Hindlimb muscle (tissue), 1 donor: ENCODE measurements at places on chromosomes 7 and 10. TPM values are rescaled to one million over a fixed set of nuclear protein-coding genes. Genes with fewer than 3 reads are reported as not detected.

DNA sequence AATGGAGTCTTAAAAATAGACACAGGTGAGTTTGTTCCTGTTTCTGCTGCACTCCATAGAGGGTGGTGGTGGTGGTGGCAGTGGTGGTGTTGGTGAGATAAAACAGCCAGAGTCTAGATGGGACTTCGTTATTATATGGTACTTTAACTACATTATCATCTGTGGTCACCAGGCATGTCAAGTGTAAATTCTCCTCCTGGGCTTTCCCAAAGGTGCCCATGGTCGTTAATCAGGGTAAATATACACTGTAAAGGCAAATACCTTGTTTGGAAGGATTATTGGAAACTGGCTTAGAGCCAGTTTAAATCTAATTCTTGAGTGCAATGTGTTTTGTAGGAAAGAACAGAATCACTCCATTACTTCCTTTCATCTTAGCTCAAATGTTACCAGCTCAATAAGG, 21.5 kb upstream of the COMMD3 start:
- no peak for DNase-seq

DNA sequence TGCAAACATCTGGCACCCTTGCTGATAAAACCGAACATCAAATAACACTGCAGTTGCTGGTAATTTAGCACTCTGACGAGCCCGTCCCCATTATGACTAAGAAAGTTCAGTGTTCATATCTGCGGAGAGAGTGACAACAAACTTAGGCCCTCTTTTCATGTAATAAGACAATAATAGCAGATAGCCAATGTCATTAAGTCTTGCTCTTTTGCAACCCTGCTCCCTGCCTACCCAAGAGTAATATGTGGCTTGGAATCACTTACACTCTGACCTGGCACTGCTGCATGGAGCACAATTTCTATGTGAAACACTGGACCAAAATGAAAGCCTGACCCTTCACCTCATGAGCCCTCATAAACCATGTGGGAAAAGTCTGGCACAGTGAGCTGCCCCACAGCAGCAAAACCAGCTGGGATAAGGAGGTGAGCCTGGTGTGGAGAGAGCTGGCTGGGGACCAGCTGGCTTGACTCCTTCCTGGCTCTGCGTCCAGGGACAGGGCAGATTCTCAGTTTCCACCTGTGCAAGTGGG, 86.5 kb downstream of the HIPK2 start:
- no peak for DNase-seq

DNA sequence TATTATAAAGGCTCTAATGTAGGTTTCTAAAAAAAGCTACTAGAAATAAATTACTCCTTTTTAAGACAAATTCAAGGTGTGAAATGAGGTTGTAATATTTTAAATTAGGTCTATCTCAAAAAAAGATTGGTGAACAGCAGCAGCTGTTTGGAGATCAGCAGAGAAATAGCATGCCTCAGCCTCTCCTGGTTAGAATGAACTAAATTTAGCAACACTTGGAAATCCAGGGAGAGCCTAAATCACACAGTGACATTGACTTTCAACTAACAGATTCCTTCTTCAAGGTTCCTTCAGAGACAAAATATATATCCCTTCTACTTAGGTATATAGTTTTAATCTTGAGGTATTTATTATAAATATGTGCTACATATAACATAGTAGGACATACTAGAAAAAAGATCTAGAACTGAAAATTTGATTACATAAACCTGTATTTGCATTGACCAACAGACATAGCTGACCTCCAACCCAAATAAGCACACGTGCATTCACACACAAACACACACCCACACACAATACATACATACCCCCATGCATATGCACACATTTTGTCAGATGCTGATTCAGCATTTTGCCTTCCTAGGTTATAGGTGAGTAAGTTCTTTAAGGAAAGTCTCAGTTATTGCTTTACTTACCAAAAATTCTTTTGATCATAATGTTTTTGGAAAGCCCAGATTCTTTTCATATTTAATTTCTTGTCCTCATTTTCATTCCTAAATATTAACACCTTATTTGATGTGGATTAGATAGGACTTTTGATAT, 47.3 kb downstream of the DGKB start:
- no peak for DNase-seq

GRCh38 chr7:158595068-158595467, 7.4 kb upstream of the PTPRN2 start:
- DNase-seq: no peak

DNA sequence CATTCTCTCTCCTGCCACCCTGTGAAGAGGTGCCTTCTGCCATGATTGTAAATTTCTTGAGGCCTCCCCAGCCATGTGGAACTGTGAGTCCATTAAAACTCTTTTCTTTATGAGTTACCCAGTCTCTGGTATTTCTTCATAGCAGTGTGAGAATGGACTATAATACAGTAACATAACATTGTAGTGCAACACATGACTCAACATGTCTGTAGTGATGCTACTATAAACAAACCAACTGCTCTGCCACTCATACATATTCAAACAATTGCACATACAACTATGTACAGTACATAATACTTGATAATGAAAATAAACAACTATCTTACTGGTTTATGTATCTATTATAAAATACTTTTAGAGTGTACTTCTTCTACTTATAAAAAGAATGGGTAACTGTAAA, 7.1 kb downstream of the ATOH7 start:
- no peak for DNase-seq

- no peak for DNase-seq
Observed at GRCh38 chr10:97124211-97124610, 61.5 kb downstream of the SLIT1 start.

- DNase-seq: no peak
Observed at GRCh38 chr10:11304906-11305585, 287.4 kb downstream of the CELF2 start.

DNA sequence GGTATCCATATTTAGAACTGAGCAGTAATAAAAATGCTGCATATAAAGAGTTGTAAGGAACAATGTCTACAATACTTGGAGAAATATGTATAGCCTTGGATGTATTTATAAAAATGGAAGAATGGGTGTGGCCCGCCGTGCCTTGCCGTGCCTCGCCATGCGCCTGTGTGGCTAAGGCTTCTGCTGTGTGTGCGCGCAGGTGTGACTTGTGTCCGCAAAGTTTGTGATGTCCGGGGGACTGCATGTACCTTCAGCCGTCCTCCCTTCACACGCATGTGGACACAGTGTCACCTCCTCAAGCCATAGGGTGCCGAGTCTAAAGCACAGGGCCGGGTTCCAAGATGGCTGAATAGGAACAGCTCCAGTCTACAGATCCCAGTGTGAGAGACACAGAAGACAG, 9.8 kb downstream of the SAMD9 start:
- DNase-seq: no peak

IL6 gene
- 0.41 TPM for polyA plus RNA-seq

FZD1 gene
- 11.8 TPM for polyA plus RNA-seq

ZNHIT1 gene
- 48.3 TPM for polyA plus RNA-seq

LIPK gene
- polyA plus RNA-seq: not detected

RHEB gene
- 74.0 TPM for polyA plus RNA-seq

EMX2 gene
- polyA plus RNA-seq: 9.0 TPM

GIMAP6 gene
- 15.3 TPM for polyA plus RNA-seq

ZMIZ1 gene
- 44.4 TPM for polyA plus RNA-seq

STOX1 gene
- 2.3 TPM for polyA plus RNA-seq

MYO3A gene
- polyA plus RNA-seq: 0.83 TPM

EEPD1 gene
- polyA plus RNA-seq: 14.7 TPM

PLEKHS1 gene
- polyA plus RNA-seq: 0.10 TPM
